ENCODE measurements at places on chromosomes 4 and X.

- no peak for DNase-seq
Observed at GRCh38 chr4:118005883-118006282, 28.4 kb upstream of the NDST3 start.

- DNase-seq: peak; percentile 20
Observed at GRCh38 chr4:83686166-83686565, 150.3 kb downstream of the GPAT3 start.

DNA sequence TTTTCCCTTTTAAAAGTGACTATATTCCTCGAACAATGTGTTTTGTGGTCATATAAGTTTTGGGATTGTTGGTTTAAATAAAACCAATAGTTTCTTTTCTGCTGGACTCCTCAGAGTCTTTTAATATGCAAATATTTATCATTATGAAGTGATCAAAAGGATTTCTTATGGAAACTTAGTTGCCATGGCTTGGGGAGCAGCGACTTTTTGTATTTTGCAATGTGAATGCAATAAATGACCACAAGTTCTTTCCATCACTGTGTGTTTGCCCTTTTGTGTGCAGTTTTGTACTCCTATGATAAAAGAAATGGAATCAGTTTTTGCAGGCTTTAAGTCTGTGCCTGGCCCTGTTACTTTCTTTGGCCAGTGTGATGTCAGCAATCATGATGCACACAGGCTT is 68.5 kb upstream of the NUDT6 start:
- no peak for DNase-seq

- DNase-seq: no peak
Observed at GRCh38 chr4:145435646-145436045, 46.0 kb upstream of the SMAD1 start.

DNA sequence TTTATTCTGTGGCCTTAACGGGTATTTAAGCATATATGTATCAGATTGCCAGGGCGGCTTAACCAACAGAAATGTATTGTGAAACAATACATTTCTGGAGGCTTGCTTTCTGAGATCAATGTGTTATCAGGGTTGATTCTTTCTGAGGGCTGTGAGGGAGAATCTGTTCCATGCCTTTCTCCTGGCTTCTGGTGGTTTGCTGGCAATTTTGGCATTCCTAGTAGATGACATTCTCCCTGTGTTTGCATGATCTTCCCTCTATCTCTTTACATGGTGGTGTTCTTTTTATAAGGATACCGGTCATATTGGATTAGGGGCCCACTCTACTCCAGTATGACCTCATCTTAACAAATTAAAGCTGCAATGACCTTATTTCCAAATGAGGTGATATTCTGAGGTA is 16.9 kb upstream of the CEP135 start:
- DNase-seq: peak; percentile 19

GRCh38 chrX:150148749-150149672 is 210.7 kb upstream of the EOLA2 start:
- DNase-seq: no peak

DNA sequence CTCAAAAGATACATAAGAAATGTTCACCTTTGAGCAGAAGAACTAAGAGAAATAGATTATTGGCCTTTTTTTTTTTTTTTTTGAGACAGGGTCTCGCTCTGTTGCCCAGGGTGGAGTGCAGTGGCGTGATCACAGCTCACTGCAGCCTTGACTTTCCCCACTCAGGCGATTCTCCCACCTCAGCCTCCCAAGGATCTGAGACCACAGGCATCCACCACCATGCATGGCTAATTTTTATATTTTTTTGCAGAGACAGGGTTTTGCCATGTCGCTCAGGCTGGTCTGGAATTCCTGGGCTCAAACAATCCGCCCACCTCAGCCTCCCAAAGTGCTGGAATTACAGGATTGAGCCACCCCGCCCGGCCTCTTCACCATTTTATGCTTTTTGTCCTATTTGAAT is 2.9 kb upstream of the TLR6 start:
- no peak for DNase-seq

DNA sequence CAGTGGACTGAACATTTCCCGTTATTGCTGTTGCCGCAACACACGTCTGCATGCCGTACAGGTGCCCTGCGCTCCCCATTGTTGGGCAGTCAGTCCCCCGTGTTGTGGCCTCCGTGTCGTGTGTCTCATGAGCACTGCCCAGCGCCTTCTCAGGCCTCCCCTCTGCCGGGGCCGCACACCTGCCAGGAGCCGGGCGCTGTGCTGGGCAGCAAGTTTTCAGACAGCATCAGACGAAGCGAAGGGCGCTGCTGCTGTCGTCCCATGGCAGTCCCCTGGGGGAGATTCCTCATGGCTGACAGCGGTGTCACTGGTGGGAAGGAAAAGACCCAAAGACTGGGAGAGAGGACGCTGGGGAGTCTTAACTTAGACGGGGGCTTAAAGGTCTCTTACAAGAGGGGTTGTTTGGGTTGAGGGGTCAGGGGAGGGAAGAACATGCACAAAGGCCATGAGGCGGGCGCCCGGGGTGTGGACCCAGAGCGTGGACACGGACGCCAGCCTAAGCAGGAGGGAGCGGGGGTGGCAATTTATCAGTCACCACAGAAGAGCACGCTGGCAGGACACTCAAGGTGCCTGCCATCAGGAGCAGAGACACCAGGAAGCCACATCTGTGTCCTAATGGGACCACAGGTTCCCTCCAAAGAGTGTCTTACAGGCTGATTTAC is 47.3 kb downstream of the RGS12 start:
- no peak for DNase-seq

Data from fibroblast of mammary gland (primary cell).